ENCODE measurements at places on chromosomes 7 and 10. TPM values are rescaled to one million over a fixed set of nuclear protein-coding genes. Genes with fewer than 3 reads are reported as not detected.

Gene VSTM2A
- polyA plus RNA-seq: not detected

Gene MICALL2
- polyA plus RNA-seq: 20.9 TPM

Gene VAX1
- polyA plus RNA-seq: not detected

Gene FRMD4A
- 9.3 TPM for polyA plus RNA-seq

Gene MAP3K8
- 13.7 TPM for polyA plus RNA-seq

Gene TAC1
- not detected for polyA plus RNA-seq

Gene PLCE1
- 1.1 TPM for polyA plus RNA-seq

Gene SAMD9L
- polyA plus RNA-seq: 4.0 TPM

Gene SPDYE1
- polyA plus RNA-seq: 0.01 TPM

Gene SPDYE9
- polyA plus RNA-seq: not detected

Gene PKD2L1
- not detected for polyA plus RNA-seq

Gene CALN1
- polyA plus RNA-seq: 0.01 TPM

Gene HGF
- polyA plus RNA-seq: 0.12 TPM

Gene CDH23
- 1.6 TPM for polyA plus RNA-seq

Gene ZCWPW1
- polyA plus RNA-seq: 2.2 TPM

Gene TUBAL3
- polyA plus RNA-seq: 0.05 TPM

Gene TBX20
- not detected for polyA plus RNA-seq

Gene MYO3A
- 0.95 TPM for polyA plus RNA-seq

Gene EBLN1
- not detected for polyA plus RNA-seq

Gene ABCB4
- polyA plus RNA-seq: 0.33 TPM

Gene ARMC3
- polyA plus RNA-seq: 0.04 TPM

Gene MEIG1
- 0.16 TPM for polyA plus RNA-seq

Gene FAM25A
- polyA plus RNA-seq: 503 TPM

Gene ADAM8
- polyA plus RNA-seq: 2.4 TPM

Gene LRRC4
- polyA plus RNA-seq: 2.1 TPM

Gene TSPAN12
- 2.4 TPM for polyA plus RNA-seq

Gene GRID2IP
- polyA plus RNA-seq: 0.44 TPM

Measured in esophagus (tissue), 2 donors.